ENCODE measurements at places on chromosomes 1 and 21.

DNA sequence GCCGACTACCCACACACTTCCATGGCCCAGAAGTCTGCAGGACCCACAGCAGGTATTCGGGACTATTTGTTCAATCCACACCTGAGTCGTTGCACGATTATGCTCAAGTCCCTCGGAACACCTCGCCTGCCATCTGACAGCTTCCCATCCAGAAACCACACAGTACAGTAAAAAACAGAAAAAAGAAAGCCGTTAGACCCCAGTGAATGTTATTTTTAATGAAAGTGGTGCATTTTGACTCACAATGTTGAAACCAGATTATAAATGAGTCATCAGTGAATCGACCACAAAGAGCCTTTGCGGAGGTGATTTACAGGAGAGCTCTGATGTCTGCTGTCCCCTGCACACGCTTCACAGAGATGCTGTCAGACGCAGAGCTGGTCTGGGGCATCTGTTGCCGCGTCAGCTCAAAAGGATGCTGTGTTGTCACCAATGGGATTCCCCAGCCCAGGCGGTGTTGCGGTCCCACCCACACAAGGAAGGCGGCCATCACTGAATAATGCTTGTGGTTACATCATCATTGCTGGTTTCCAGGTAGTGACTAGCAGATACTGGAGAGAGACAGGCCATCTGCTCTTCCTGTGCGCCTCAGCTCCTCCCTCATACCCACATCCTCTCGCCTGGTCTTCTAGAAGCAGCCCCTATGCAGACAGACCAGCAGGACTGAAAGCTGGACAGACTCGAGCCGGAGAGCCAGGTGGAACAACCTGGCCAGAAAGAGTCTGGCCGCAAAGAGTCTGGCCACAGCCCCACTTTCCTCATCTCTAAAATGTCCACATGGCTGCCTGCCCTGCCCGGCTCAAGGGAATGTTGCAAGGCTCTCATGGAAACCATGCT is 116.8 kb downstream of the TOMM20 start:
- DNase-seq, result no peak

DNA sequence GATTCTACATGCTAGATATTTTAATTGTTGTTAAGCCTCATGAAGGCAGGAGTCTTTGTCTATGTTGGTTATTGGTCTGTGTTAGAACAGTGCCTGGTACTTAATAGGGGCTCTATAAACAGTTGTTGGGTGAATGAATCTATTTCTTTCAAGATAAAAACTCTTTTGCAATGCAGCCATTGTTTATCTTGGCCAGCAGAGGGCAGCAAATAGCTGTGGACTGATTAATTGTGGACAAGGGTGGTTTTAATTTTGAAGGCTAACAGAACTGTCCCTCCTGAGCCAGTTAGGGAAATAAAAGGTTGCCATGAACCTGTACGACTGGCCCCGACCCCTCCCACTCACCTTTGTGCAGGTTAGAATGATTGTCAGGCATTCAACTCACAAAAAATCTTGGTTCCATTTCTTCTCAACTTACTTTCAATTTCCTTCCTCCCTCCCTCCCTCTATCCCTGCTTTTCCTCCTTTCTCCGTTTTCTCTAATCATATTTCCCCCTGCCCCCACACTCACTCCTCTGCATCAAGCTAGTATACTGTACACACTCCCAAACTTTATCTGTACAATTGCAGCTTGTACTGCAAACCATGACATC is 66.3 kb upstream of the DIRAS3 start:
- peak; percentile 31 for DNase-seq

- DNase-seq, result no peak
Observed at GRCh38 chr1:17155257-17155920, 36.1 kb upstream of the PADI2 start.

GRCh38 chr1:41660570-41661427 is 176.3 kb upstream of the EDN2 start:
- no peak for DNase-seq

GRCh38 chr1:244356376-244356775 is 95.3 kb downstream of the ADSS2 start:
- no peak for DNase-seq

DNA sequence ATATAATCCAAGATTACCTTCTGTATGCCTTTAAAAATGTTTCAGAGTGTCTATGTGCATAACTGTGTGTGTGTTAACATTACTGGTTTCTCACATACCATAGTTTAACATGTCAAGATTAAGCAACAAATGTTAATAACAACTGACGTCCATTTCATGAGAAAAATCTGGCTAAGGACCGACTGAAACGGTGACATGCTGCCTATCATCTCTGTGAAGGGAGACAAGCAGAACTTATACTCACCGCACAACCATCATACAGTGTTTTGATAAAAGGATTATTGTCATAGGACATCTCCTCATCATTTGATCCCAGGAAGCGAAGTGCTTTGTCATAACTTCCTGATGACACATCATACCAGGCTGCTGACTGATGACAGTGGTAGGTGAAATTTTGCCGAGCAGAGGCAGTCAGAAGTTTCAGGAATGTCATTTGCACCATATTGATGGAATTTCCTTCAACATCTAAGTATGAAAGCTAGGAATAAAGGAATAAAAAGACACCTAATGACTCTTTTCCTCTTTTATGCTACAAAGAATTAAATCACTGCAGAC is 228.8 kb downstream of the COL11A1 start:
- no peak for DNase-seq

Data from progenitor cell of endocrine pancreas (in vitro differentiated cells).